Large intestine (tissue), 12 donors: ENCODE measurements at places on chromosomes 7 and 10.

GRCh38 chr7:70241536-70242175, 643.4 kb downstream of the AUTS2 start:
- no peak for DNase-seq

DNA sequence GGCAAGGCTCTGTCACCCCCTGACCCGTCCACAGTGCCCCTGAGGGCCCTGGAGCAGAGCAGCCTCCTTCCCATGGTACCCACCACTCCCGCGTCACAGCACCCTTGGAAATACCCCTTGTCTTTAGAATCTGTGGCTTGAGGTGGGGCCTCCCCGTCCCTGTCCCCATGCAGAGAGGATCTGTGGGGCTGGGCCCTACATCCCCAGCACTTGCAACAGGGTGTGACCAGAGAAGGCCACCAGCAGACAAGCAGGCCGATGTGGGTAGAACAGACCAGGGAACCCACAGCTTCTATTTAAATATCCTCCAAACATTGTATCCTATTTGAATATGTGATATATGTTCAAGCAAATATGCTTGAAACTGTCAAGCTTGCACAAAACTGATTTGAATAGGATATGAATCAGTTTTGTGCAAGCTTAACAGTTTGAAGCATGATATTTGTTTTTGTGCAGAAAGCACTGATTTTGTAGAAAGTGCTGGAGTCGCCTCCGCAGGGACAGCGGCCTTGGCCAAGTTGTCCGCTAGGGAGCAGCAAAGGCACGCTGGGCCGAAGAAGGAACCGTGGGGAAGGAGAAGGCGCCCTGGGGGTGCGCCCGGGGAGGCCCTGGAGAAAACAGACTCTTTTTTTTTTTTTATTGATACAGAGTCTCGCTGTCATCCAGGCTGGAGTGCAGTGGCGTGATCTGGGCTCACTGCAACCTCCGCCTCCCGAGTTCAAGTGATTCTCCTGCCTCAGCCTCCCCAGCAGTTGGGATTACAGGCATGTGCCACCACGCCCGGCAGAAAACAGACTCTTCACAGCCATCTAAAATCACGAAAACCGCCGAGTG, 2.2 kb downstream of the CFAP46 start:
- DNase-seq, result peak; percentile 19

- peak; percentile 13 for DNase-seq
Measured at GRCh38 chr7:64045301-64046040, at the start of gene ZNF727. Gene ZNF727 (plus strand): TSS chr7:64045434. CDS start chr7:64045622, 188 bp downstream.

GRCh38 chr10:131126321-131127137, 185.0 kb downstream of the TCERG1L start:
- no peak for DNase-seq

- DNase-seq, result no peak
Measured at GRCh38 chr7:19069842-19070241, 47.6 kb downstream of the TWIST1 start.

DNA sequence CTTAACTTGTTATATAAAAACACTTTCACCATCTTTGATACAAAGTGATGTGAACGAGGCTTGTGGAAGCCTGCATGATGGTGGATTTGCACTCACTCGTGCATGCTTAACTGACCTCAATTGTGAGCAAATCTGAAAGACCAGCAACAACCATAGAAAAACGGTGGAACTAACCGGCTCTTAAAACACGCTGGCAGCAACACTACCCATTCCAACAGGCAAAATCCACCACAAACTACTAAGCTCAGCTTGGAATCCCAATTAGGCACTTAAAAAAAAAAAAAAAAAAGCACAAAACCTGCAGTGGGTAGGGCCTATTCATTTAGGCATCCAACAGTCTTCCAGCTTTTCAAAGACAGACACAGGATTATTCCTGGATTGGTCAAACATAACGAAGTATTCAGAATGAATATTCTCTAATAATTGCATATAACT, 1.8 kb downstream of the GDI2 start:
- DNase-seq, result no peak

GRCh38 chr7:120609136-120609753, 248.7 kb downstream of the TSPAN12 start:
- DNase-seq, result no peak

GRCh38 chr7:24912424-24912823, 67.6 kb downstream of the OSBPL3 start:
- DNase-seq, result no peak

DNA sequence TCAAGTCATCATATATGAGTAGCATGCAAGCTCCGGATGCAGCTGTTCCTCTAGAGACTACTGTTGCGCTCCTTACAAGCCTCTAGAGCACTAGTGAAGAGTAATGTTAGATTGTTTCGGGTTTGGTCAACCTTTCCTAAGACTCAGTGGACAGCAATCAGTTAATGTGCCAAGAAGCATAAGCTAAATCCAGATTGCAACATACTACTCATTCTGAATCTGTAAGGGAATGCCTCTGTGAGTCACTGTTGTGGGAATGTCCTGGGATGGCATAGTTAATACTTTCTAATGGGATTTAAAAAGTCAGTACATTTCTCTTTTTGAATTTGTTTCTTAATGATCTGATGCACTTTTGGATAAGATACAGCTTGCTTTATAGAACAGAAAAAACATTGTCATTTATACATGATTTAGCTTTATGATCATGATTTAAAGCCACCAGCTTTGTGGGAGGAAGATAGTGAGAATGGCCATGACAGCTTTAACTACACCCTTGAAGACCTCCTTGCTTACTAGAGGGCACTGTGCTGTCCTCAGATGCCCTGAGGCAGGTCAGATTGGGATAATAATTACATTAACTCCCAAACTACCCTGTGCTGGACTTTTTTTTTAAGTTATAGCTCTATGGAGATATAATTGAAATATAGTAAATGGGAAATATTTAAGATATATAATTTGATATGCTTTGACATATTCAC, 138.4 kb downstream of the SDK1 start:
- no peak for DNase-seq

DNA sequence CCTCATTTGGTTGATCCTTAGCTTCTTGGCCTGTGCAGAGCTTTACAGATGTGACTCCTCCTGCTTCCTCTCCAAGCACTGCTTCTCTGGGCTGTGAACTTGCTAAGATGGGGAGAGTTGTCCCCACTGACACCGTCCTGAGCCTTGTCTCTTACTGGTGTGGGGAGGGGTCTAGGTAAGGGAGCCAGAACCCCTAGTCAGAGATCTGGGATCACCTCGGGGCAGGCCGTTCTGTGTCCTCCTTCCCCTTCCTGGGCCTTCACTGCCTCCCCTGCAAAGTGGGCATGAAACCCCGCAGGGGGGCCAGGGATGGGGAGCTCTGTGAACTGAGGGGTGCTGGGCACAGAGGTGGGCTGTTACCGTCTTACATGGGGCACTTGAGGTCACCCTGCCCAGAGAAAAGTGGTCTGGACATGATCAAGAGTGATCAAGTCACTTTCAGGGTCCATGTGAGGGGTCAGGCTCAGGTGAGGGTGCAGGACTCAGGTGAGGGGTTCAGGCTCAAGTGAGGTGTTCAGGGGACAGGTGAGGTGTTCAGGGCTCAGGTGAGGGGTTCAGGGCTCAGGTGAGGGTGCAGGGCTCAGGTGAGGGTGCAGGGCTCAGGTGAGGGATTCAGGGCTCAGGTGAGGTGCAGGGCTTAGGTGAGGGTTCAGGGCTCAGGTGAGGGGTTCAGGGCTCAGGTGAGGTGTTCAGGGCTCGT, 86.2 kb downstream of the ADCY1 start:
- DNase-seq, result no peak
